ENCODE measurements at places on chromosomes 1 and 21. TPM values are rescaled to one million over a fixed set of nuclear protein-coding genes. Genes with fewer than 3 reads are reported as not detected.

DNA sequence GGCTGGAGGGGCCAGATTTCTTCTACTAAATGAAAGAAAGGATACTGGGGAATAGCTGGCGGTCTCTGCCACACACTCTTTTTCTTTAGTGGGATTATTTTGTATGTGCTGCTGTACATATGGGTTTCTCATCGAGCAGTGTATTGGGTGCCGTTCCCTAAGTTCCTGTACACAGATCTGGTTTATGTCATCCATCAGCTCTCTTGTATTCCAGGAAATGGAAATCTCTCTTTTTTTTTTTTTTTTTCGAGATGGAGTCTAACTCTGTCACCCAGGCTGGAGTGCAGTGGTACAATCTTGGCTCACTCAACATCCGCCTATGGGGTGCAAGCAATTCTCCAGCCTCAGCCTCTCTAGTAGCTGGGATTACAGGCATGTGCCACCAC is 27.0 kb upstream of the NID1 start:
- peaks cover 44% of the 10 kb centered on the region for H3K27me3 ChIP-seq
- H3K4me1 ChIP-seq, result no peaks in the 10 kb centered on the region
- H3K4me3 ChIP-seq, result no peak overlapping the region
- H3K36me3 ChIP-seq, result peaks cover 2% of the 10 kb centered on the region
- no peak for DNase-seq

- DNase-seq, result no peak
- H3K27me3 ChIP-seq, result no peaks in the 10 kb centered on the region
- no peak overlapping the region for H3K27ac ChIP-seq
- peaks cover 9% of the 10 kb centered on the region for H3K4me1 ChIP-seq
- H3K36me3 ChIP-seq, result peaks cover 13% of the 10 kb centered on the region
Measured at GRCh38 chr1:20958430-20958829, 171.3 kb upstream of the HP1BP3 start.

DNA sequence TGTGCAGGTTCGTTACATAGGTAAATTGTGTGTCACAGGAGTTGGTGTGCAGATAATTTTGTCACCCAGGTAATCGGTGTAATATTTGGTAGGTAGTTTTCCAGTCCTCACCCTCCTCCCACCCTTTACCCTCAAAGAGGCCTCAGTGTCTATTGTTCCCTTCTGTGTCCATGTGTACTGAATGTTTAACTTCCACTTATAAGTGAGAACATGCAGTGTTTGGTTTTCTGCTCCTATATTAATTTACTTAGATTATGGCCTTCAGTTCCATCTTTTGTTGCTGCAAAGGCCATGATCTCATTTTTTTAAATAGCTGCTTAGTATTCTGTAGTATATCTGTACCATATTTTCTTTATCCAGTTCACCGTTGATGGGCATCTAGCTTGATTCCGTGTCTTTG is 87.3 kb downstream of the RPS6KC1 start:
- H3K27me3 ChIP-seq, result no peaks in the 10 kb centered on the region
- peaks cover 5% of the 10 kb centered on the region for H3K36me3 ChIP-seq
- no peak overlapping the region for H3K27ac ChIP-seq
- H3K4me1 ChIP-seq, result peaks cover 15% of the 10 kb centered on the region

DNA sequence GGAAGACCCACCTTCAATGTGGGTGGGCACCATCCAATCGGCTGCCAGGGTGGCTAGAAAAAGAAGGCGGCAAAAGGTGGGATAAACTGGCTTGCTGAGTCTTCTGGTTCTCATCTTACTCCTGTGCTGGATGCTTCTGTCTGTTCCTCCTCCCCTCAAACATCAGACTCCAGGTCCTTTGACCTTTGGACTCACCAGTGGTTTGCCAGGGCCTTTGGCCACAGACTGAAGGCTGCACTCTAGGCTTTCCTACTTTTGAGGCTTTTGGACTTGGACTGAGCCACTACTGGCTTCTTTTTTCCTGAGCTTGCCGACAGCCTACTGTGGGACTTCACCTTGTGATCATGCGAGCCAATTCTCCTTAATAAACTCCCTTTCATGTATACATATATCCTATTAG is 55.9 kb downstream of the VCAM1 start:
- peaks cover 2% of the 10 kb centered on the region for H3K36me3 ChIP-seq
- no peak overlapping the region for H3K4me3 ChIP-seq
- no peak for DNase-seq
- no peak overlapping the region for H3K27ac ChIP-seq

DNA sequence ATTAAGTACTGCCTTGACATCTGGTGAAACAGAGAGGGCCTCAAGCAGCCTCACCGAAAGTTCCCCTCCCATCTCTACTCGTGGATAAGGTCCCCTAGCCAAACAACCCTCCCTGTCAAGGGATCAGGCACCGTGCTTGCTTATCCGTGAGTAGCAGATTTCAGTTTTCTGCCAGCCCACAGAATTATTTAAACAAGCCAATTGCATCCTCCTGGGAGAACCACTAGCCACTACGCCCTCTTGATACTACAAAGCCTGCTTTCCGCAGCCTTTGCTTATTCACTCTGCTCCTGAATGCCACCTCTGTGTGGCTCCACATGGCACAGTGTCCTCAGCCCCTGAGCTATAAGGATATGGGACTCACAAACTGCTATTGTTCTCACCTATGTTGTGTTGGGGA is 5.9 kb upstream of the TFF2 start:
- H3K36me3 ChIP-seq, result no peaks in the 10 kb centered on the region
- no peak overlapping the region for H3K4me3 ChIP-seq
- no peak for DNase-seq
- H3K4me1 ChIP-seq, result peaks cover 2% of the 10 kb centered on the region
- H3K27ac ChIP-seq, result no peak overlapping the region

DNA sequence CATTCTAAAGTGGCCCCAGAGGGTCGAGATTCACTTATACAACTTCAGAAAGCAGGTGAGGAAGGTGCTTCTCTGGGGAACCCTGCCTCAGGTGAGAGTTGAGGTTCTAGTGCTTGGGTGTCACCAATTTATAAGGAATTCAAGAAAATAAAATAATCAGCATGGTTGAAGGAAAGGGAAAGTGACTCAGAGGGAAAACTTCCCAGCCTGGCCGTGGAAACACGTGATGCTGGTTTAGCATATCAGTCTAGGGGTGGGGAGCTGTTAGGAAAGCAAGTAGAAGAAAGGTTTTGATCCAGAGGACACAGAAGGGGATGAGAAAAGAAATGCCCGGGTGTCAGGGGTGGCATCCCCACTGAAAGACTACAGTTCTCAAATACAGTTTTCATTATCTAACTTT is 37.7 kb upstream of the TMEM125 start:
- no peak overlapping the region for H3K4me3 ChIP-seq
- DNase-seq, result no peak
- H3K4me1 ChIP-seq, result peaks cover 3% of the 10 kb centered on the region
- peaks cover 40% of the 10 kb centered on the region for H3K27me3 ChIP-seq

DNA sequence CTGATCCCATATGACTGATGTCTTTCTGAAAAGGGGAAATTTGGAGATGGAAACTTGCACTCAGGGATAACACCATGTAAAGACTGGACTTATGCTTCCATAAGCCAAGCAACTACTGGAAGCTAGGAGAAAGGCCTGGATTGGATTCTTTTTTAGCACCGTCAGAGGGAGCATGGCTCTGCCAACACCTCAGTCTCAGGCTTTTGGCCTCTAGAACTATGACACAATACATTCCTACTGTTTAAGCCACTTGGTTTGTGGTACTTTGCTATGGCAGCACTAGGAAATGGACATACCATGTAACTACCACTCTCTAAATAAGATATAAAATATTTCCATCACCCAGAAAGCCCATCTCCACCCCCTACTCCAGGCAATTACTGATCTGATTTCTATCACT is 139.7 kb downstream of the CYYR1 start:
- H3K27ac ChIP-seq, result no peak overlapping the region
- H3K36me3 ChIP-seq, result no peaks in the 10 kb centered on the region
- H3K4me3 ChIP-seq, result no peak overlapping the region
- H3K4me1 ChIP-seq, result no peaks in the 10 kb centered on the region

DNA sequence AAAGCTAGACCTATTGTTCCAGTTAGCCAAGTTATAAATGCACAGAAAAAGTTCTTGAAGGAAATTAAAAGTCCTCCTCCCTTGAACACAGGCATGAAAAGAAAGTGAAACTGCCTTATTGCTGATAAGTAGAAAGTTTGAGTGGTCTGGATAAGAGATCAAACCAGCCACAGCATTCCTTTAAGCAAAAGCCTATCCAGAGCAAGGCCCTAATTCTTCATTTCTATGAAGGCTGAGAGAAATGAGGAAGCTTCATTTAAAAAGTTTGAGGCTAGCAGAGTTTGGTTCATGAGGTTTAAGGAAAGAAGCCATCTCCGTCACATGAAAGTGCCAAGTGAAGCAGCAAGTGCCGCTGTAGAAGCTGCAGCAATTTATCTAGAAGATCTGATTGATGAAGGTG is 2.7 kb upstream of the SSX2IP start:
- peak overlapping the region; percentile 83 for H3K4me3 ChIP-seq
- peaks cover 39% of the 10 kb centered on the region for H3K4me1 ChIP-seq
- peaks cover 8% of the 10 kb centered on the region for H3K27me3 ChIP-seq
- peak overlapping the region; percentile 84 for H3K27ac ChIP-seq
- H3K36me3 ChIP-seq, result peaks cover 2% of the 10 kb centered on the region
- DNase-seq, result no peak

GRCh38 chr21:35274923-35275322 is 225.8 kb upstream of the RUNX1 start:
- H3K27ac ChIP-seq, result no peak overlapping the region
- H3K36me3 ChIP-seq, result peaks cover 3% of the 10 kb centered on the region
- no peaks in the 10 kb centered on the region for H3K27me3 ChIP-seq
- no peak overlapping the region for H3K4me3 ChIP-seq
- no peak for DNase-seq
- H3K4me1 ChIP-seq, result peaks cover 3% of the 10 kb centered on the region

DNA sequence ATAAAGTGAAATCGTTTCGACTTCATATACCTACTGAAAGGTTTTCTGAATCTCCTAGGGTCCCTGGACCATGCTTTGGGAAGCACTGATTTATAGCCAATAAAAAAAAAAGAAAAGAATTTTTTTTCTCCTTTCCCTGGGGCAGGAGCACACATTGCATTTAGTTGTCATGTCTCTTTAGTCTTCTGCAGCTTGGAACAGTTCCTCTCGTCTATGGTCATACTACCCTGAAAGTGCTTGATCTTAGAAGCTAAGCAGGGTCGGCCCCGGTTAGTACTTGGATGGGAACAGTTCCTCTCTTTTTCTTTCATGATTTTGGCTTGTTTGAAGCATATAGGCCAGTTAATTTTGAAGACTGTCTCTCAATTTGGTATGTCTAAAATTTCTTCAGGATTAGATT is 3.7 kb upstream of the SERPINC1 start:
- no peak for DNase-seq
- no peak overlapping the region for H3K27ac ChIP-seq
- H3K36me3 ChIP-seq, result no peaks in the 10 kb centered on the region
- H3K4me1 ChIP-seq, result no peaks in the 10 kb centered on the region
- H3K4me3 ChIP-seq, result no peak overlapping the region

The LRRC71 gene
- not detected for total RNA-seq

The LCE7A gene
- total RNA-seq, result not detected

The SHISAL2A gene
- total RNA-seq, result 41.9 TPM

The PRAMEF20 gene
- not detected for total RNA-seq

The MMP23B gene
- total RNA-seq, result 3.9 TPM

All from T-helper 17 cell (primary cell).